ENCODE measurements at places on chromosomes 7 and 10. TPM values are rescaled to one million over a fixed set of nuclear protein-coding genes. Genes with fewer than 3 reads are reported as not detected.

Gene SYT15
- total RNA-seq = not detected

Gene SPACDR
- total RNA-seq = 0.37 TPM

Gene IDI2
- total RNA-seq = not detected

Gene PAPOLB
- 0.12 TPM for total RNA-seq

Gene ANKRD7
- total RNA-seq = 1.9 TPM

Gene HECTD2
- 11.5 TPM for total RNA-seq

Gene MGMT
- 10.0 TPM for total RNA-seq

Gene AKR1E2
- 24.9 TPM for total RNA-seq

Gene SLC16A9
- 1.2 TPM for total RNA-seq

All from uterine smooth muscle cell (primary cell).